Dermis microvascular lymphatic vessel endothelial cell (primary cell): ENCODE measurements at places on chromosomes 1 and 21. TPM values are rescaled to one million over a fixed set of nuclear protein-coding genes. Genes with fewer than 3 reads are reported as not detected.

BTBD8 gene
- 1.3 and 2.3 TPM in 2 replicates for total RNA-seq

THEM5 gene
- total RNA-seq = not detected in 2 replicates

OBSCN gene
- 2.3 and 5.8 TPM in 2 replicates for total RNA-seq

AXDND1 gene
- total RNA-seq = under 0.01 TPM in 1 of 2 replicates, not detected in the other

BLACAT1 gene
- total RNA-seq = under 0.01 TPM in 1 of 2 replicates, not detected in the other

RIMS3 gene
- 0.38 and 0.39 TPM in 2 replicates for total RNA-seq

SEMA4A gene
- 0.39 and 0.51 TPM in 2 replicates for total RNA-seq

FCMR gene
- 0.25 TPM in 1 of 2 replicates, not detected in the other for total RNA-seq

SELP gene
- 0.13 and 8.2 TPM in 2 replicates for total RNA-seq

TMPRSS3 gene
- under 0.01 TPM in 1 of 2 replicates, not detected in the other for total RNA-seq

TCHHL1 gene
- total RNA-seq = not detected in 2 replicates

APCS gene
- not detected in 2 replicates for total RNA-seq

DNA sequence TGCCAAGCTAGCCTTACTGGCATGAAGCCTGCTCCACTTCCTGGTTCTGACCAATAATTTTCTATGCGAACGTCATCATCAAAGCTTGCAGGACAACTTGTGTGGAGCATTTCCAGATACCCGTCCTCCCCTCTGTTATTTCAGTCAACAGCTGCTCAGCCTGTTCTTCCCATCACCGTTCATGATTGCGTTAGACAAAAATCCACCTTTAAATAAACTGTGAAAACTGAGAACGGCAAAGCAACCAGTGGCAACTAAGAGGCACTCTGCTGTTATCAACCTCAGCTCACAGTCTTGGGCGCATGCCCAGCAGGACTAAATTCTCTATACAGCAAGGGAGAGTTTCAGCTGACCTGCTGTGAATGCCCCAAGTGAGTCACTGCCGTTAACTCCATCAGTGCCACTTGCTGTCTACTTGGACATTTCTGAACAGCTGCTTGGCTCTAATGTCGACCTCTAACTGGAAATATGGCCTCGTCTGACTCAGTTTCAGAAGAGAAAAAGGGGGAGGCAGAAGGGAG, 207.4 kb upstream of the RUNX1 start:
- DNase-seq = peak; percentile 97

DNA sequence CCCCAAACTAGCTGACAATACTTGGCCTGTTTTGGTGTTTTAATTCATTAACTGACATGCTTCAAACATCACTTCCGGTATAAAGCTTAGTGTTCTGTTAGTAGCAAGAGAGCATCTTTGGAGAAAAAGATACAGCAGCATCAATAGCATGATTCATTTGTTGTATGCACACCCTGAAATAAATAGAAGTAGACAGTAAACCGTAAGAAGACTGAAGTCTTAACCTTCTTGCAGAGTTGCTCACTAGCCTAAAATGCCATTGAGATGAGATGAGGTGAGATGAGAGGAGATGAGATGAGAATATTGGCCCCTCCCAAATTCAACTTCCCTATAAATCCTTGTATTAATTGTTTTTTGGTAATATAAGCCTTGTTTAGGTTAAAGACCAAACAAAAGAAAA, 108.8 kb downstream of the TNFSF18 start:
- no peak for DNase-seq

DNA sequence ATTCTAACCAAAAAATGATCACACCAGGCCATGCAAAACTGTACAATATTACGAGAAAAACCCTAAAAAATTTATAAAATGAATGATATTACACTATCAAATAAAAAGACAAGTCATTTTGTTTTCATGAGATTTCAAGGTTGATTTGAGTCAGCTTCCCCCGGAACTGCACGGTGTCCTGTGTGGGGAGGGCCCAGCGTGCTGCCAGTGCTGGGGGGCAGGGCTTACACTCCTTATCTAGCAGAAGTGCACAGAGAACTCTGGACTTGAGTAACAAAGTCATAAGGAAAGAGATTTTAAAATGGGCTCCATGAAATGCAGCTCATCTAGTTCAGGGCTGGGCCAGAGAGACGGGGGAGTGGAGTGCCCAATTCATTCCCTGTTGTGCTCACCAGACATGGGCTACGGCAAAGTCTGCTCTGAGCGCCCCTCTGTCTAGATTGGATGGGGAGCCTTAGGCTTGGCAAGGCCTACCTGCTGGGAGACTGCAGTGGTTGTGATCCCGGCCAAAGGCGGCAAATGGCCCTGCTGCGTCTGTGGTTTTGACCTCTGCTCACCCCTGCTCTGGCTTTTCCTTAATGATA, 50.1 kb downstream of the COQ8A start:
- peak; percentile 81 for DNase-seq

GRCh38 chr1:97906567-97907241, 14.1 kb downstream of the DPYD start:
- DNase-seq = peak; percentile 34

GRCh38 chr1:18955441-18956192, 859 bp downstream of the IFFO2 start:
- peak; percentile 46 for DNase-seq

DNA sequence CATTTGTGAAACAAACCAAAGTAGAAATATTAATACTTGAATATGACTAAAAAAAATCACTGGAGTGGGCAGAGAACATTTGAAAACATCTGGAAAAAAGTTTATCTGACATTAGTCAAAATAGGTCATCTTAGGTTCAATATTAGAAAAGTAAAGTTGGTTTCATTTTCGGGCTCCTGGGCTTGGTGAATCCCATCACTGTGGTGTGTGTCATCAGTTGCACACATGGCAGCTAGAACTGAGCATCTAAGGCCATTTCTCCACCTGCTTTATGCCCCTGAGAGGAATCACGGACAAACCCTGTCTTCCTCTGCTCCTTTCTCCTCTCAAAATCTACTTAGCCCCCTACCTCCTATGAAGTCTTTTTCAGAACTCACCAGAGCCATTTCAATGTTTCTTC, 5.4 kb downstream of the HSD11B1 start:
- no peak for DNase-seq

DNA sequence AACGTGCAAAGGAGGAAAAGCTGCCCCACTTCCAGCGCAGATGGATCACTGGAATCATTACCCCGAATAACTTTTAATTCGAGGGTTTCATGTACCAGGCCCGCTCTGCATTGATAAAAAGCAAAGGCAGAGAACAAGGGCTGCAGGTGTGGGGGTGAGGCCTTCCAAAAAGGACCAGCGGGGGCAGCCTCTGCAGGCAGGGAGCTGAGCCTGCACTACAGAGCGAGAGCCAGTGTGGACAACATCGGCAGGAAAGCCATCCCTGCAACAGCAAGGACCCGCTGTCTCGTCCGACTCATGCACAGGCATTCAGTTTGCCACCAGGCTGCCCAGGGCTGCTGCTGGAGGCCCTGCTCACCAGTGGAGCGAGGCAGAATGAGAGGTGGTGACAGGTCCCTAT, 27.1 kb upstream of the AJAP1 start:
- DNase-seq = no peak

DNA sequence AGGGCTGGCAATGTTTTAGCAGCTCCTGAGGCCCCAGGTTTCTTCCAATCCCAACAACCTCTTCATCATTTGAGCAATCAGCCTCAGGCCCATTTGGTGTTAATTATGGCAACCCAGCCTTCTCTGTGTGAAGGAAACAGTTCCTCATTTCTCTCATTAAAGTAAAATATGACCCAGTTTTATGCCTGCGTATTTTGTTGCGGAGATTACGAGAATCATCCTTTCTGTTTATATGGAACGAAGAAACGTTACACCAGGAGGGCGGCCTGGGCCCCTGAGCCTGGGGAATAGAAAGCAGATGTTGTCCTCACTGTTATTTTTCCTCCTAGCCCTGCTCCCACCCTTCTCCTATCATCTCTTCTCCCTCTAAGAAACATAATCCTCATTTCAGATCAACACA, 332.2 kb upstream of the USP24 start:
- no peak for DNase-seq

DNA sequence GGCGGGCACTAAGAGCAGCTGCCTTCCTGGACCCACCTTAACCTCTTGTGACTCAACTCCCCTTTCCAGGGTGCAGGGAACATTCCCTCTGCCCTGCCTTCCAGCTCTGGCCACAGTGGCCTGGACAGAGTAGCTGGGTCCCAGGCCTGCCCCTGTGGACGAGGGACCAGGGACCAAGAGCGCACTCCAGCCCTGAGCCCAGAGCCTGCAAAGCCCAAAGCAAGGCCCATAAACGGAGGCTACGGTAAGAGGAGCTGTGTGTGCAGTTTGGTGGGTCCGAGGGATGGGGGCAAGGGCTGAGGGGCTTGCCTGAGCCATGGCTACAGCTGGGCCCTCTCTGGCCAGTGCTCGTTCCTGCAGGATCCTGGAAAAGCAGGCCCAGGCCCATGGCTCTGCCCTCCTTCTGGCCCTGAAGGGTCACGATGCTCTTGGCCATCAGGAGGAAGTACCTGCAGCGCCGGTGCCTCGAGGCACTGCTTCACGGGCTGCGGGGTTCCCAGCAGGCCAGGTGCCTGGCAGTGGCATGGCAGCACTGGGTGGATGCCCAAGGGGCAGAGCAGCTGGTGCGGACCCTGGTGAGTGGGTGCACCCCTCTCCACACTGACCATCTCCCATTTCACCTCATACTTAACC, 17.8 kb downstream of the MTHFR start:
- no peak for DNase-seq

DNA sequence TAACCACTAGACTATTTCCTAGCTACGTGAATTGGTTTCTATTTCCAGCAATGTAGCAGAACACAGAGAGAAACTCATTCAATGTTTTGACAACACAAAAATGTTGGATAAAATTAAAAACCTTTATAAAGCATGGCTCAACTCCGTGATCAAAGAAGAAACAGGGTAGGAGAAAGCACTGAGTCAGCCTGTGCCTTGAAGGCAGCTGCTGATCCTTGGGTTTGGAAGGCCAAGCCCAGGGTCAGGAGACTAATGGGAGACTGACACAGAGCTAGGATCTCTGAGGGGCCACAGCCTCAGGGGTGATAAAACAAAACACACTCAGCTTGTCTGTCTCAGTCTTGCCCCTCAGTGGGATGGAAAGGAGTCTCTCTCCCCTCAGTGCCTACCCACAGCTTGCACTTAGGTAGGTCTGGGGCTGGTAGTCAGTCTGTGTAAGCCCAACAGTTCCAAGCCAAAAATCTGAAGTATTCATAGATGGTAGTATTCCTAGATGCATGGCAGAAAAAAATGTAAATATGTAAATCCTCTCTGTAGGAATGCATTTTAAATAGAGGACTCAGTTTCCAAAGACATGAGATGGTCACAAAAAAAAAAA, 53.3 kb downstream of the B3GALNT2 start:
- DNase-seq = no peak

GRCh38 chr1:62732331-62732730, 44.1 kb upstream of the DOCK7 start:
- no peak for DNase-seq

DNA sequence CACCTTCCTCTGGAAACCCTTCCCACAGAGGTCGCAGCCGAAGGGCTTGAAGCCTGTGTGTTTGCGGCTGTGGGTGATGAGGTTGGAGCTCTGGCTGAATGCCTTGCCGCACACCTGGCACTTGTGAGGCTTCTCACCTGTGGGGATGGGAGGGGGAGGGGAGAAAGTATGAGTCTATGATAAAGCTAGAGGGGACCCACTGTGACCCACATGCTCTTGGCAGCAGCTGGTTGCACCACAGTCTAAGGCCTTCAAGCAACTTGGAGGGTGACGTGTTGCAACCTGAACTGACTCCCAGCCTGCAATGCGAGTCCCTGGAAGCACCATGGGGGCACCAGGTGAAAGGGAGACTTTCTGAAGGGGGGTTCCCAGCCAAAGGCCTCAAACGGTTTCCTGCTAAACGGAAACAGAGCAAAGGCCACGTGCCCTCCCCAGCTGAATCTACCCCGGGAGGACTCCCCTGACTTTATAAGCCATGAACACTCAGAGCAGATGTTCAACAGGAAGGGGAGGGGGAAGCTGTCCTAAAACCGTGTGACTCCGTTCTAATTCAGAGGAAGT, 10.6 kb downstream of the GFI1 start:
- DNase-seq = no peak

GRCh38 chr21:36450511-36450910, 29.4 kb downstream of the CLDN14 start:
- peak; percentile 57 for DNase-seq

GRCh38 chr1:175408986-175409385, 216.4 kb upstream of the KIAA0040 start:
- DNase-seq = no peak

DNA sequence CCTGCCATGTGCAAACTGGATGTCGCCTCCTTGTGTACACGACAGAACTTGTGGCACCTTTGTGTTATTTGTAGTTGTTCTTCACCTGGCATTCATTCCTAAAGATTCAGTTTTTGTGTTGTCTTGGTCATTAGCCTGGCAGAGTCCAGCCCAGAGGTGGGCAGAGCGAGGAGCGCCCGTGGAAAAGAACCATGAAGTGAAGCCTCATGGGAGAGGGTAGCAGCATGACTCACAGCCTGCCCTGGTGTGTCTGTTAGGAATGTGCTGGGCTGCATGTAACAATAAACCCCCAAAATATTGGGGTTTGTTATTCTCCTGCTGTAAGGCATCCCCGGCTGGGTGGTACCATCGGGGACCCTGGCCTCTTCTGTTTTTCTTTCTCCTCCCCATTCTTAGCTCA, 124.9 kb upstream of the TMEM51 start:
- DNase-seq = no peak

DNA sequence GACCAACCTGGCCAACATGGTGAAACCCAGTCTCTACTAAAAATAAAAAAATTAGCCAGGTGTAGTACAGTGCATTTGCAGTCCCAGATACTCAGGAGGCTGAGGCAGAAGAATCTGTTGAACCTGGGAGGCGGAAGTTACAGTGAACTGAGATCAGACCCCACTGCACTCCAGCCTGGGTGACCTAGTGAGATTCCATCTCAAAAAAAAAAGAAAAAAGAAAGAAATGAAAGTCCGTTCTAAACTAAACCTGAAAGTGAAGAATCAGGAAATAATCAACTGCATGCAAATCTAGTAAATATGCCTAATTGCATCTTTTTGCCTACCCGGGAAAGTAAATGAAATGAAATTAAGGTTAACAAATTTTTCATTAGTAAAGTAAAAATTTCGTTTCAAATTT, 99.6 kb downstream of the ZZZ3 start:
- no peak for DNase-seq

DNA sequence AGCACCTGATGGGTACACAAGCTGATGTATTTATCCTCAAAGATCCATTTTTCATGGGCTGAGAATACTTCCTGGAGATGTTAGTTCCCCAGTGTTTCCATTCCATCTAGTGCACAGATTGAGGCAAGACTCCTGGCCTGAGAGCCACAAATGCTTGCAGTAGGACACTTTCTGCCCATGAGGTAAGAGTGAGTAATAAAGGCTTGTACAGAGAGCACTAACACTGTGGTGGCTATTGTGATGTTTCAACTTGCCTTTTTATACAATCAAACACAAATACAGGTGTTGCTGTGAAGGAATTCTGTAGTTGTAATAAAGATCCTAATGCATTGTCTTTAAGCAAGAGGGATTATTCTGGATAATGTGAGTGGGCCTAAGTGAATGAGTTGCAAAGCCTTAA, 186.1 kb upstream of the ADAMTS5 start:
- no peak for DNase-seq

GRCh38 chr21:16198546-16198945, 468.8 kb downstream of the USP25 start:
- DNase-seq = no peak

DNA sequence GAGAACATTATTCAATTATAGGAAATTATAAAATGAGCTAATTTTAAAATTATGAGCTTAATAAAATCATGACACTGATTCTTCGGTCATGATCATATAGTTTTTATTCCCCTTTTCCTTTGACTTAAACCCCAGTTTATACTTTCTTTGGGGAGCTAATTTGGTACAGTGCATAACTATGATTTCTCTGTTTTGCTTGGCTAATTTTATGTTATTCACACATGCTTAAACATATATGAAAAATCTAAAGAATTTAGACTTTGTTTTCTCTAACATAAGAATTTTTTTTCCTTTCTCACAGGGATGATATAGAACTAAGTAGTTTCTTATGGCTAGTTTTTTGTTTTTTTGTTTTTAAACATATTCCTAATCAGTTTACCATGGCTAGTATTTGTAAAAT, 52.5 kb downstream of the STXBP3 start:
- no peak for DNase-seq
